Left hindlimb (tissue), 1 donor: ENCODE measurements at places on chromosomes 16 and 17.

DNA sequence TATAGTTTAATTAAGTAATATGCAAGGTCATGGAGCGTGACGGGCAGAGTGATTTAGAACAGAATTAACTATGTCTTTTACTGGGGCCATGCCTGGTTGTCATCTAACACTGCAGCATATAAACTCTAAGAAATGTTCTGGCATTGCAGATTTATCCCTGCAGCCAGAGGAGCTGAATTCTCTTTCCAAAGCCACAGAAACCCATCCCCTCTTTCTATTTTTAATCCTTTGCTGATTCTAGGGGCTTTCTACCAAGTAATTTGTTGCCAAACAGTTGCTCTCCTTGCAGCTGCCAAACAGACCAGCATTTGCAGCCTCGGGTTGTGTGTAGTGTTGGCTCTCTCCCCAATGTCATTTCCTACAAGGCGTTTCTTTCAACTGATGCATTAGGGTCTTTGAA lies 243.2 kb upstream of the MON1B start:
- DNase-seq = peak; percentile 67

DNA sequence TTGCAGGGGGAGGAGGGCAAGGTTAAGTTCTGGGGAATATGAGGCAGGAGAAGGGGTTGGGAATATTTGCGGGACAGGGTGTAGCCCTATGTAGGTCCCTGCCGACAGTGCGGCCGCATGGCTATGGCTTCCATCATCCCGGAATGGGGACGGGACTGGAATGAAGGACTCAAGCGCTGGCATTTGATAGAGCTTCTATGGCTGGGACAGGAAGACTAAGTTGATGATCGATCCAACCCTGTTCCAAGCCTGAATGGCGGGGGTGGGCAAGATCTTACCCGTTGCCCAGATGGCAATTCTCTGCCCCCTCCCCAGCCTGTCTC lies 47.1 kb downstream of the SRCIN1 start:
- no peak for DNase-seq

- DNase-seq = peak; percentile 42
These were observed 18.8 kb downstream of the SIAH1 start for GRCh38 chr16:48366165-48367093.

- DNase-seq = no peak
These were observed 8.3 kb downstream of the NKIRAS2 start for GRCh38 chr17:42027961-42028790.

- no peak for DNase-seq
These were observed 15.0 kb upstream of the CPD start for GRCh38 chr17:30363715-30364202.

- DNase-seq = peak; percentile 83
These were observed 1.2 kb downstream of the TMEM95 start for GRCh38 chr17:7356072-7356549.

DNA sequence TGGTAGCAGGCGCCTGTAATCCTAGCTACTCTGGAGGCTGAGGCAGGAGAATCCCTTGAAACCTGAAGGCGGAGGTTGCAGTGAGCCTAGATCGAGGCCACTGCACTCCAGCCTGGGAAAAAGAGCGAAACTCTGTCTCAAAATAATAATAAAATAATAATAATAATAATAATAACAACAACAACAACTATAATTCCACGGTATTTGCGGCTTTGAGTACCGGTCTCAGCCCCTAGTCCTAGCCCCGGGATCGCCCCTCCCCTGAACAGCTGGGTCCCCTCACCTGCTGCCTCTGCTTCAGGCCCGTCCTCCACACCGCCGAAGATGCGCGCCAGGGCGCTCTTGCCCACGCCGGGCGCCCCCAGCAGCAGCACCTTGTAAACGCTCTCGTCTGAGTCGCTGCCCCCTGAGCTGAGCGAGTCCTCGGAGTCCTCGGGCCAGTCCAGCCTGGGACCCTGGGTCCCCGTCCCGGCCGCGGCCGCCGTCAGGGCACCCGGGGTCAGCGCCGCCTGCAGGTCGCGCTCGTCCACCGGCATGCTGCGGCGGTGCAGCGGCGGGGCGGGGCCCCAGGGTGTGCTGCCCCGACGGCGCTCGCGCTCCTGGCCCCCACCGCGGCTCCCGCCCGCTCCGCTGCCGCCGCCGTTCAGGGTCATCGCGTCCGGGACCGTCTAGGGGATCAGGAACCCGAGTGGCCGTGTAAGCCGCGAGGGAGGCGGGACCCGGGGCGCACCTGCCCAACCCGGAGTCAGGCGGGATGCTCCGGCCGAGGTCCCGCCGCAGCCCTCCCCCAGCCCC lies 611 bp downstream of the RRAD start:
- DNase-seq = no peak

- no peak for DNase-seq
These were observed 12.1 kb downstream of the CD300A start for GRCh38 chr17:74478420-74479100.

GRCh38 chr17:30605027-30605426 lies 127.8 kb downstream of the GOSR1 start:
- no peak for DNase-seq

- peak; percentile 81 for DNase-seq
These were observed 32.9 kb downstream of the PCTP start for GRCh38 chr17:55783684-55784245.
